ENCODE measurements at places on chromosomes 4 and X. TPM values are rescaled to one million over a fixed set of nuclear protein-coding genes. Genes with fewer than 3 reads are reported as not detected.

Gene MAGEA11
- not detected for total RNA-seq

Gene ADGRL3
- total RNA-seq = 51.3 TPM

GRCh38 chr4:161376275-161376674 lies 787.5 kb downstream of the FSTL5 start:
- no peak for DNase-seq

GRCh38 chrX:124211312-124211942 lies 121.0 kb upstream of the TEX13D start:
- DNase-seq = no peak

DNA sequence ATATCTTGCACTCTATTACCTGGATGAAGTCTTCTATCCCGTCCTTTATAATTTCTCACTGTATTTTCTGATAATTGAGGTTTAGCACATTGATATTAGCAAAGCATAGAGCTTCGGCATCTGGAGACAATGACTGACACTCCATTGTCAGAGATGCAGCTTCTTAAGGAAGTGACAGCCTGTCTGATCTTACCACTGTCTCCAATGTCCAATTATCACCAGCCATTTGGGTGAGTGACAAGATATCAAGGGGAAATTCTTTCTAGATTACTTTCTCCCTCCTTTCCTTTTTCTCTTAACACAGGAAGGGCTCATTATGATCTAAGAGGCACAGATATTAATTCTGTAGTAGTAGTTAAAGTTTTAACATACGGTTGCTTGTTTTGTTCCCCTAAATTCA lies 86.4 kb downstream of the LDB2 start:
- DNase-seq = no peak

DNA sequence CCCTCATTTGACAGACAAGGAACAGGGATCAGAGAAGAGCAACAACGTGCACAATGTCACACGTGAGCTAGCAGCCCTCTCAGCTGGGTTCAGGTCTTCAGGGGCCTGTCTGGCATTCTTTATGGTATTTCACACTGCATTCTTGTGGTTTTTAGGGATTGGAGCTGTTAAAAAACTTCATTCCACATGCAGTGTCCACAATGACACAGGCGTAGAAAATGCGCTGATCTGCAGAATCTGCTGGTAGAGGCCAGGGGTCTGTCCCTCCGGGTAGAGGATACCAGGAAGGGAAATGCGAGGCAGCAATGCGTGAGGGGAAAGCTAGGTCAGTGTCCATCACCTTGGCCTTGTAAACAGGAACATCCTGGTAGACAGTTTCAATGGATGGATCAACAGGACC lies 36.6 kb downstream of the MAP7D3 start:
- DNase-seq = no peak

GRCh38 chr4:45663003-45663402 lies 460.9 kb downstream of the GABRG1 start:
- DNase-seq = no peak

DNA sequence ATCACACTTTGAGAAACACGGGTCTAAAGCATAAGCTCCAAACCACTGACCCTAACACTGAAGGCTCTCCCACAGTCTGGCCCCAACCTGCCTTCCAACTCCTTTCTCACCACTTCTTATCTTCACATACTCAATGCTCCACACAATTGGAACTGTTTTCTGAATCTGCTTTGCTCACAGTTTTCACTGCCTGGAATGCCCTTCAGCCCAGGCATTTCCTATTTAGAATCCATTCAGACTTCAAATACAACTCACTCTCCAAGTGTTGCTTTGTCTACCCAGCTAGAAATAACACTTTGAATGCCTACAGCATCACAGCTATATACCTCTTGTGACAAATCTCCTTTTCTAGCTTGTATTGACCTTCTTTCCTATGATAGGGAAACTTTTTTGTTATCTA lies 10.2 kb downstream of the OTUD4 start:
- DNase-seq = no peak

DNA sequence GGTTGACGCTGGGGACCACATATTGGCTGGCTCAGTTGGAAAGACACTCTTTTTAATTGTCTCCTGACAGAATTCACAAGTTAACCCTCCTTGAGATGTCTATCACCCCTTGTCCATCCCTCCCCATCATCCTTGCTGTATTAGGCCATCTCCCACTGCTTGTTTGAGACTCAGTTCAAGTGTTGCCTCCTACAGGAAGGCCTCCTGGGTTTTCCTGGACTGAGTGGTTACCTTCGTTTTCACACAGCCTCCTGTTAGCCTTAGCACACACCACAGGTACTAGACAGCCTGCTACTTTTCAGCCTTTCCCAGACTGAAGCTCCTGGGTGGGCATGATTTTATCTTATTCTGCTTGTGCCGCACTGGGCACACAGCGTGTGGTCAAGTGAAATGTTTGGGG lies 145.3 kb upstream of the STX18 start:
- no peak for DNase-seq

Measured in tibial nerve (tissue), 4 donors.